ENCODE measurements at places on chromosomes 1 and 21. TPM values are rescaled to one million over a fixed set of nuclear protein-coding genes. Genes with fewer than 3 reads are reported as not detected.

CCDC27 gene
- not detected for total RNA-seq

TLR5 gene
- 0.31 TPM for total RNA-seq

KRTAP21-2 gene
- total RNA-seq = not detected

IFI44 gene
- total RNA-seq = 0.84 TPM

AMY1C gene
- total RNA-seq = not detected

IL24 gene
- 0.53 TPM for total RNA-seq

CGN gene
- 1.8 TPM for total RNA-seq
